ENCODE measurements at places on chromosomes 5 and 9.

DNA sequence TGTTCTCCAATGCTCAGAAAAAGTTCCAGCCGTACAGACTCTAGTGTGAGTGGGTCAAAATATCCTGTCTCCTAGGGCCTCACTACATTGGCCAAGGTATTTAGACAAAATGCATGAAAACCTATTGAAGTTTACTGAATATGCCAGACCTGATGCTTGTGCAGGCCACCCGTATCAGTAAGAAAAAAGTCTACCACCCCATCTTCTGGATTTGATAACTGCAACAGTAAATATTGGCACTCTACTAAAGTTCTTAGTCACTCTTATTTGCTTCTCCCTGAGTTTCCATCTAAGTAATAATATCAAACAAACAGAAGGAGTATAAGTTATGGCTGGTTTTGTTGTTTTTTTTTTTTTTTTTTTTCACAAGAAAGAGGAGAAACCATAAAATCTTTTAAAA lies 627.7 kb upstream of the KLF4 start:
- DNase-seq, result no peak

GRCh38 chr9:76216161-76216649 lies 178.0 kb downstream of the RFK start:
- DNase-seq, result no peak

GRCh38 chr9:121929893-121930875 lies 162.9 kb downstream of the TTLL11 start:
- no peak for DNase-seq

DNA sequence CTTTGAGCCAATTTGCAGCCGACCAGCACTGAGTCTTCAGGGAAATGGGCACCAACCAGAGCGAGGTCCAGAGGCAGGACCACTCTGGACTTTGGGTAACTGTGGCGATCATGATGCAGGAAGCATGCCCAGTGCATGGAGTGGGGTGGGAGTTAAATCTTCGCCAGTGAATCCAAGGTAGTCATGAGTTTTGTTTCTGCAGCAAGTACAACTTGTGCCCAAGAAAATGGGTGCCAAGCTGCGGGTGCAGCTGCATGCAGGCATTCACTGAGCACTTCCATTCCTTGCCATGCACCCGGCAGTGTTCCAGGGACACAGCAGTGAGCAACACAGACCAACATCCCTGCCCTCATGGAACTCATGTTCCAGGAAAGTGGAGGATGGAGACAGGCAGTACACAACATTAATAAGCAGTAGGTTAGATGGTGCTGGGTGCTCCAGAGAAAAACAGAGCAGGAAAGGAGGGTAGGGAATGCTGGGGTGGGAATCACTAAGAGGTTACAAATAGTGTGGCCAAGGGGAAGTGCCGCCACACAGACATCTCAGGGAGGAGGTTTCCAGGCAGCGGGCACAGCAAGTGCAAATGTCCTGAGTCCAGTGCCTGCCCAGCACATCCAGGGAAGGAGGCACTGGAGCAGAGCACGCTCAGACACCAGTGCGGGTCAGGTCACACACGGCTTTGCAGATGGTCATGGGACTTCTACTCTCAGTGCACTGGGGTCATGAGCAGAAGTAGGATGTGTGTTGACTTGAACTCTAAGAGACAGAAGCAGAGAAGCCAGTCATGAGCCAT lies 48.2 kb upstream of the LMX1B start:
- DNase-seq, result no peak

- no peak for DNase-seq
These were observed 329.8 kb upstream of the PDE4D start for GRCh38 chr5:60223342-60223741.

GRCh38 chr9:123651871-123652270 lies 278.1 kb downstream of the DENND1A start:
- no peak for DNase-seq

DNA sequence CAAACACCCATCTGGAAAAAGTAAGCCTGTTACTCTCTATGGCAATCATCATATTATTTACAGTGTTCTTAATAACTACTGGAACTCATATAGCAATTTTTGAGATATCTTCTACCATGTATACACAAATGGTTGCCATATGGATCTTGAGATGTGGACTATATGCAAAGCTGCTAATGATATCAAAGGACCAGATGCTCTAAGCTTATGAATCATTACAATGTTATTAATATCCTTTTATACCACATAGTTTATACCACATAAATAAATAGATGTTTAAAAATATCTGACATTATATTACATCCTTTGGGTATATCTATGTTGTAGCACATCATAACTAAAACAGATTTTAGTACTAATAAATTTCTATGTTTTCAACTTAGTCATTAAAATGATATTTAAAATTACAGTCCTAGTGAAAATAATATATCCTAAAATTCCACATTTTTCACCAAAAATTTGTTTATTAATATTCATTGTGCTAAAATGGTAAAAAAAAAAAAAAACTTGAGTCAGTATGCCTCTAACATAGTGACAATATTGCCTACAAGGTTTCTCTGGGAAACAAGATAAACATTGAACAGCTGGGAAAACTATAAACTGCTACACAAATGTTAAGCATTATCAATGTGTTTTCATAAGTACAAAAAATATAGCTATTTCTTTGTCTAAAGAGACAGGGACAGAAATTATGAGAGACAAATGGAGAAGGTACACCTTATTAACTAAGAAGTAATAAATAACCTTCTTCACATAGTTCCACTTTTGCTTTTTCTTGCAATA lies 85.5 kb downstream of the DTWD2 start:
- DNase-seq, result no peak

DNA sequence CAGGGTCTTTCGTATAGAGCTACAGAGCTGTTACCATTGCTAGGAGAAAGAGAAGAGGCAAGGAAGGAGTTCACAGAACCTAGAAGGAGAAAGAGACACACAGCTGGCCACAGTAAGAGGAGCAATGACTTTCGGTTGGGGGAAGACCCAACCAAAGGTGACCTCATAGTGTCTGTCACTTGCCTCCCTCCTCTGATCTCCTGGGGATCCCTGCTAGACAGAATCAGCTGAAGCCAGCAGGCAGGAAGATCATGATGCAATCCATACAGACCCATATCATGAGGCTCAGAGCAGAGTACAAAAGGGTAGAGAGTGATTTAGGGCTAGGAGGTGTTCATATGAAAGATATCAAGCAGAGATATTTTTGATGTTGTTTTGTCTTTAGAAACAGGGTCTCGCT lies 26.0 kb upstream of the EPB41L4B start:
- DNase-seq, result no peak

- no peak for DNase-seq
These were observed 10.5 kb downstream of the BRD3 start for GRCh38 chr9:134057307-134057657.

DNA sequence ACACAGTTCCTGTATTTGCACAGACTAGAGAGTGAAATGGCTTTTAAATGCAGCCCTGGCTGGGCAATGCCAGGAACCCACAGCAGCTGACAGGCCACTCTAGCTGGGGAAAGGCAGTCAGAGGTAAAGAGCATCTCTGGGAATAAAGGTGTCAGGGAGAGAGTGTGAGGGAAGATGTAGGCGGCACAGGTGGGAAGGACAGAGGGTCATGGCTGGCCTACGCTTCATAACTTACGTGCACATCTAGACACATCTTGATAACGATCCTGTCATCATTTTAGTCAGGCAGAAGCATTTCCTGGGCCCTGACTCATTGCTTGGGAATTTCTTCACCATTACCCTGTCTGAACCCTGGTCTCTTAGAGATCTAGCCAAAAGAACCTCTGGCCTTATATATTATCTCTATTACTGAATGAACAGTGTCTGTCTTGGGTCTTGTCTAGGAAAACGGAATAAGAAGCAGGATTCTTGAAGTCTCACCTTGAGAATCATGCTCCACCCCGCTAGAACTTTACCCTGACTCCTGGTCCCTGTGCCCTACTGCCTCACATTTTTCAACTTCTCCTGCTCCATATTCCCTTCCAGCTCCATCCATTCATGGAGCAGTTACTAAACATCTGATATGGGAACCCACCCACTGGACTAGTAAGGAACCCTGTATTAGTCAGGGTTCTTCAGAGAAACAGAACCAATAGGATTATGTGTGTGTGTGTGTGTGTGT lies 106.4 kb upstream of the ELL2 start:
- DNase-seq, result no peak

- no peak for DNase-seq
These were observed 135.6 kb upstream of the SMARCA2 start for GRCh38 chr9:1879501-1879900.

DNA sequence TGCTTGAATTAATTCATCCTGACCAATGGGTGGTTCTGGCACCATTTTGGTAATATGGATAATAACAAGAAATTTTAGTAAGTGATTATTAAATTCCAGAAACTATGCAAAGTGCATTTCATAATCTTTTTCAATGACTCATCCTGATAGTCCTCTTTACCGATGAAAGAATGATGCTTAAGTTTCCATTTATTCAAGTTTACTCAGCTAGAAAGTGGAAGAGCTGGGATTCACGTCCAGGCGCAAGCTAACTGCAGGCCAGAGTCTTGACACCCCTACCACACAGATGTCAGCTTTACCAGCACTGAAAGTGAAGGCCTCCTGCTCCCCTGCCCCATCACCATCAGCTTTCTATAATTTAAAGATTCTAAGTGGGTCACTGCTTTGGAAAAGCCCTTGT lies 493.5 kb upstream of the WWC1 start:
- DNase-seq, result no peak

- DNase-seq, result no peak
These were observed 598 bp downstream of the RGP1 start for GRCh38 chr9:35749515-35750255.

DNA sequence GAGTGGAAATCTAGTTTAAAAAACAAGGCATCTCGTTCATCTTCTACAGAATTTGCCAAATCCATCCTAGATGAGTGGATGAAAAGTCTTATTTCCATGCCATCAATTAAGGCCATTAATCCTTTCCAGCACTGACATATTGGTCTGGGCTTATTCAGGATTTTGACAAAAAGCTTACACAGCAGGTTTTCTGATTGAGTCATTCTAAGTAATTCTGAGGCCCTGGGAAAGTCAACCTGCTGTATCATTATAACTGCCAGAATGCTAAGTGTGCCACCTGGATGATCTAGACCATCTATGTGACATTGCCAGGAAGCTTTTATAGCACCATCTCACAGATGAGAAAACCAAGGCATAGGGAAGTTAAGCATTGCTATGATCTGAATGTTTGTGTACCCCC lies 132.1 kb upstream of the MAP3K1 start:
- no peak for DNase-seq

DNA sequence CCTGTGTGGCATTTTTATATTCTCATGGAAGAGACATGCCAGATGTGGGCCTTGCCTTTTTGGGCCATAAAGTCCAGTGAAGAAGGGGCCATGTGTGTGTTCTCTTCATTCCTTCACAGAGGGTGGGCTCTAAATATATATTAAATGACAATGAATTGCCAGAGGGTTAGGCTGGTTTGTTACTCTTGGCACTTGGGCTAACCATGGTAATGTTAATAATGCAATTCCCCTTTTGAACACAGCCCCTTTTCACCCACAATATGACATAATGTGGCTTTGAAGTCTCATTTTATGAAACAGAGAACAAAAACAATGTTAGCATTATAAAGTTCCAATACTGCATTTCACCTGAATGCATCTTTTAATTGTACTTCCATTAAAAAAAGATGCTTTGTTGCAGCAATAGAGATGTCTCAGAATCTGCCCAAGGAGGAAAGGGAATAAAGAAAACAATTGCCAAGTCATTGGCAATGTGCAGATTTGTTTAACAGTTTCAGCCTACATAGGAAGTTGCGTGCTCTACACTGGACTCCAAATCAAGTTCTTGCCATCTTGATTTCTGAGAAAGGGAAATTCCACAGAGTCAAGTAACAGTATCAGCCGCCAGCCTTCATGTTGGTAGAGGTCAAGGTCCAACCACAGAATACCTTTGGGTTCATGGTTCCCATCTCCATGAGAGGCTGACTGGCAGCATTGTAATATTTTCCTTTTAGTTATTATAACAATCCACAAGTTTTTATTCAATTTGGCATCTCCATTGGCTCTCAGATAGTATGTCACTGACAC lies 141.9 kb downstream of the SLC12A2 start:
- no peak for DNase-seq

DNA sequence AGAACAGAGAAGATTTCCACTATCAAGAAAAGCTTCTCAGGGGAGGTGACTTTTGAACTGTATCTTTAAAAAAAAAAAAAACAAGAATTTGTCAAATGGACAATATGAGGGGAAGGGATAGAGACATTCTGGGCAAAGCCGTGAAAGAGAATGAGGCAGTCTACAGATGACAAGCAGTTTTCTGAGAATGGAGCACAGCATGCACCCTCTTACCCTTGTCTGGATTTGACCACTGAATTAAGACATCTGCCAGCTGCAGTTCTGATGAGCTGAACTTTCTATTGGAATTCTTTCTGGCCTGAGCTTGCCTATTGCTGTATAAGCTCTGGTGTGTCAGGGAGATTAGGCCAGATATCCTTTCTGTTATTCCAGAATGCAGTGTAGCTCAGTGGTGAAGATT lies 10.3 kb upstream of the RANBP3L start:
- no peak for DNase-seq

DNA sequence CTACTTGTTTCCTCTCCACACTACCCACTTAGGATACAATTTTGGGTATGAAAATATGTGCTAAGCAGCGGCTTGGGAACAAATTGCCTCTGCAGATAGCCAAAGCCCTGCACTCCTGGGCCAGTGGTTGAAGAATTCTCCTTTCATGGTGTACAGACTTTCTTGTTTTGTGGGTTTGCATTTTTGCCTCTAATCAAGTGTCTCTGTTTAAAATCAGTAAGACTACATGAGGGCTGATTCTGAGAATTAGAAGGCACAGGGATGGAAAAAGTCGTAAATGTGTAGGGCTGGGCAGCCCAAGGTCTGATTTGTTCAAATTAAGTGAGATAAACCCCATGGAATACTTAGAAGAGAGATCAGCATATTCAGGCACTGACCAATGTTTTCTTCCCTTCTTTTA lies 103.7 kb upstream of the CD180 start:
- no peak for DNase-seq

- DNase-seq, result no peak
These were observed 418.2 kb downstream of the GABRG2 start for GRCh38 chr5:162485666-162486292.

GRCh38 chr9:121075251-121076036 lies 689 bp downstream of the CNTRL start:
- DNase-seq, result no peak

GRCh38 chr9:13728131-13728530 lies 448.6 kb upstream of the MPDZ start:
- DNase-seq, result no peak

DNA sequence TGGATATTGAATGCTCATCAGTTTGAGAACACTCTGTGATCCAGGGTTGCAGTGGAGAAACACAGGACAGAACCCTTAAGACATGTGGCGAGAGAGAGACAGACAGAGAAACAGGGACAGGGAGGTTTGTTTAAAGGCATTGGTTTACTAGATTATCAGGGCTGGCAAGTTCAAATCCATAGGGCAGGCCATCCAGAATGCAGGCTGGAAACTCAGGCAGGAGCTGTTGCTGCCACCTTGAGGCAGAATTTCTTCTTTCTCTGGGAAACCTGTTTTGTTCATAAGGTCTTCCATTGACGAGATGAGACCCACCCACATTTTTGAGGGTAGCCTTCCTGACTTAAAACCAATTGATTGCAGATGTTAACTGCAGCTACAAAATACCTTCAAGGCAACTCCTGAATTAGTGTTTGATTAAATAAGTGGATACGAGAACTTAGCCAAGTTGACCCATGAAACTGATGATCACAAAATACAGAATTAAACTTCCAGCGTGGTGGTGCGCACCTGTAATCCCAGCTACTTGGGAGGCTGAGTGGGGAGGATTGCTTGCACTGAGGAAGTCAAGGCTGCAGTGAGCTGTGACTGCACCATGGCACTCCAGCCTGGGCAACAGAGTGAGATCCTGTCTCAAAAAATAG lies 55.9 kb downstream of the NSUN2 start:
- no peak for DNase-seq
